ENCODE measurements at places on chromosomes 7 and 10.

- DNase-seq = no peak
Measured at GRCh38 chr10:17712717-17713471, 39.1 kb upstream of the TMEM236 start.

- DNase-seq = no peak
Measured at GRCh38 chr7:28222636-28223035, 42.0 kb upstream of the JAZF1 start.

GRCh38 chr10:3071405-3072198, 4.3 kb downstream of the PFKP start:
- DNase-seq = no peak

- no peak for DNase-seq
Measured at GRCh38 chr7:14385074-14385473, 395.6 kb upstream of the ETV1 start.

- peak; percentile 58 for DNase-seq
Measured at GRCh38 chr10:3948843-3949242, 163.8 kb upstream of the KLF6 start.

- no peak for DNase-seq
Measured at GRCh38 chr10:113427811-113428558, 124.9 kb upstream of the HABP2 start.

- no peak for DNase-seq
Measured at GRCh38 chr10:124035928-124036558, 57.4 kb downstream of the CHST15 start.

DNA sequence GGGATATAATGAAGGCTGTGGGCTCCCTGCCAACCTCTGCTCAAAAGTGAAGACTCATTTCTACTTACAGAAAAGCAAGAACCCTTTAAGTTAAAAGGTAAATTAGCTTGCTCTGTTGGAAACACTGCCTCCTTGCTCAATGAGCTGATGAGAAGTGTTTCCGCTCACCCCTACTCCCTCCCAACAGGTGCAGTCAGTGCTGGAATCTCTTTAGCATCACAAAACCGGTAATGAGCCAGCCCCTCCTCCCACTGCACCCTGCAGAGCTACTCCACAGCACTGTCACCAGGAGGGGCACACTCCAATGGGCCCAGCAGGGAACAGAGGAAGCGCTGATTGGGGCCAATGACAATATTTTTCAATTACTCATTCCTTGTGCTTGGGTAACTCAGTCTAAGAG, 262.5 kb downstream of the TCERG1L start:
- DNase-seq = no peak

GRCh38 chr10:91694170-91694794, 61.4 kb upstream of the PPP1R3C start:
- no peak for DNase-seq

- no peak for DNase-seq
Measured at GRCh38 chr10:17808971-17809841, at the start of gene MRC1. Gene MRC1, plus strand, starts transcription at chr10:17809348. Its CDS starts 118 bp downstream, at chr10:17809466.

- peak; percentile 80 for DNase-seq
Measured at GRCh38 chr7:23679898-23680413, at the start of gene FAM221A. Gene FAM221A, plus strand, starts transcription at chr7:23680199. Its CDS starts 20 bp downstream, at chr7:23680219.

DNA sequence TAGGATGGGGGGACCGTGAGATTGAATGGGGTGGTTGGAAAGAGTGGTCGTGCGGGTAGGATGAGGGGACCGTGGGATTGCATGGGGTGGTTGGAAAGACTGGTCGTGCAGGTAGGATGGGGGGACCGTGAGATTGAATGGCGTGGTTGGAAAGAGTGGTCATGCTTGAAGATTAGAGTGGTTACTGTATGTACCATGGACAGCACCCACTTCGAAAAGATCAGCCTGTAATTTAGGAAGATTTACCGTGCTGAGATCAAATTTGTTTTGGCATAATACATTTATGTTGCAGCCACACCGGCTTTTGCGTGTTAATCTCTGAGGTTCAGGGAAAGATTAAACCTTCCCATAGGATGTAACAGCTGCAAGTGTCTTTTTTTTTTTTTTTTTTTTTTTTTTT, 495.2 kb upstream of the ADARB2 start:
- DNase-seq = no peak

DNA sequence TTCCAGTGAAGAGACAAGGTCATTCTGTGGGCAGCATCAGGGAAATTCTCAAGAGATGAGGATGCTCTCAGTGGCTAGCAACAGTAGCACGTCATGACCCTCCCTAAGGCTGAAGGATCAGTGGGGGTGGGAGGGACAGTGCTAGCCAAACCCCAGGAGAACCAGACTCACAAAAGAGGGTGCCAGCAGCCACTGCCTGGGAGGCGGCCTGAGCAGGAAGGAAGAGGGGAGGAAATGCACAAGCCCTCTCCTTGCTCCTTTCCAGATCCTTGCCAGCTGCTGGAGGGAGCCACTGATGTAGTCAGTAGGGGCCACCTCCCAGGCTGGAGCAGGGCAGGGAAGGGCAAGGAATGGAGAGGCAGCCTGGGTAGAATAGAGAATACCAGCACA, 302.7 kb downstream of the RPS24 start:
- no peak for DNase-seq
